ENCODE measurements at places on chromosomes 2 and 18.

- no peak for DNase-seq
Measured at GRCh38 chr18:41713969-41714825, 240.8 kb upstream of the PIK3C3 start.

DNA sequence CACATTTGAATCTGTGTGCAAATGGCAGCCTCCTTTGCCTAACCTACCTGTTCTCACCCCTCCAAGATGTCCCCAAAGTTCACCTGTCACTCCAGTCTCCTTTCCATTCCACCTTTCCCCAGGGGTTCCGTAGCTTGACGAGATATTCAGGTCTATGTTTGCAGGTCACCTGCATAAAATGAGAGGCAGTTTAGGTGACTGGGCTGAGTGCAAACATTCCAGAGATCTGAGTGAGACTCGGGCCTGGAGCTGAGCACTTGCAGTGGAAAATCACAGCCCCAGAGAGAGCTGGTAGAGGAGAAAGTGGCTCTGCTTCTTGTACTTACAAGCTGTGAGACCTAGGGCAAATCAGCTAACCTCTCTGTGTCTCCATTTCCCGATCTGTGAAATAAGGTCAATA is 20.1 kb downstream of the CAPN14 start:
- no peak for DNase-seq

DNA sequence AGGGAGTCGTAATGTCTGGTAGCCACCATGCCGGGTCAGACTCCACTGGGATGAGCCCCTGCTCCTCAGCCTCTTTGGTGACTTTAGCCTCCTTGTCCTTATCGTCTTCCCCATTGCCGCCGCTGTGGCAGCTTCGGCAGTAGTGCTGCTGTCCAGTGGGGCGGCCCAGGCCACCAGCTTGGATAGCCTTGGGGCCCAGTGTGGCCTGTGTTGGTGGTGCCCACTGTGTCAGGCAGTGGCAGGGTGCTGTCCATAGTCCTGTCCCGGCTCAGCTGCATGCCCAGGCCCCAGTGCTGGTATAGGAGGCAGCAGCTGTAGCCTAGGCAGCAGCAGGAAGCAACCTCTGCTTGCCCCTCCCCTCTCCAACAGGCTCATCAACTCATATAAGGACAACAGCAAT is 197.1 kb upstream of the RAB12 start:
- DNase-seq = no peak

DNA sequence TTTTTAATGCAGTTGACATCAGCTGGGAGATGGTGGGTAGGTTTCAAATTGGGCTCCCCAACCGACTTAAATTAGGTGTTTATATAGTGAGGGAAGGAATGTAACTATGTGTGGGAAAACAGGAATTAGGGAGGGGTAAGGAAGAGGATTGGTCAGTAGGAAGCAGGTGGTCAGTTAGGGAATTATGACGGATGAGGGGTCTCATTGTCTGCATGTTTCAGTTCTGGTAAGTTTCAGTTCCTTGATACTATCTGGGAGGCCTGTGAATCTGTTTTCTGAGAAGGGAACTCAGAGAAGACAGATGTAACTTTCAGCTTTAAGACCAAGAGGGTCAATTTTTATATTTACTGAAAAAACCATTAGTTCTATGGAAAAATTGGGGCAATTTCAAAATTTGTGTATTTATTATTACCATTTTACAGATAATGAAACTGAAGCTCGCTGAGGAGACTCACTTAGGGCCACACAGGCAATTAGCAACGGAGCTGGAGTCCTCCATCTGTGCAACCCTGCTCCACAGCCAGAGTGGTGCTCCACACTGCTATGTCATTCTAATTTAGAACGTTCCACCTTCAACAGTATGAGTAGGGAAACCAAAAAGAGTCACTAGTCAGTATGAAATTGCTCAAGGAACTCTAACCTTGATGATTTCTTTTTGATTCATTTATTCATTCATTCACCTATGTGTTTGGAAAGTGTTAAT is 36.0 kb upstream of the CCDC195 start:
- no peak for DNase-seq
